Cortex of kidney (tissue), 1 donor: ENCODE measurements at places on chromosomes 1 and 21.

GRCh38 chr1:192151176-192151575 is 7.1 kb upstream of the RGS18 start:
- DNase-seq, result no peak

GRCh38 chr1:23385119-23385621 is 15.5 kb upstream of the ZNF436 start:
- no peak for DNase-seq

DNA sequence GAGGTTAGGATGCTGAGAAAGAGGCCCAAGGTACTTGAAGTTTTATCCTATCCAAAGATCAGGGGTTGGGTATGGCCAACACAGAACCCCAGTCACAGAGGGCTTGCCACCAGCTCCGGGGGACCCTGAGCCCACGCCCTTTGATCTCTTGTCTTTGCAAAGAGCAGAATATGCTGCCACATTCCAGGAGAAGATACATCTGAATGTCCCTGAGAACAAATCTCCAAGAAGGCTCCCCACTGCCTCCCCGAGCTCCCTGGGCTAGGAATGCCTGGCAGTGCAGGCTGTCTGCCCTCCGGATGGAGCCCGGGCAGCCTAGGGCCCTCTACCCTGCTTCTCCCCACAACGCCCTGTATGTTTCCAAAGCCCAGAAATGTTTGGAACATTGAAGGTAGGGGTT is 49.2 kb downstream of the AJAP1 start:
- no peak for DNase-seq

- DNase-seq, result no peak
Measured at GRCh38 chr1:9294405-9294773, 1.7 kb downstream of the SPSB1 start.

- no peak for DNase-seq
Measured at GRCh38 chr1:217274416-217274815, 356.5 kb downstream of the GPATCH2 start.
